Activated CD8-positive, alpha-beta memory T cell treated with anti-CD3 and anti-CD28 coated beads for 1 hour (primary cell): ENCODE measurements at places on chromosomes 5 and 9.

GRCh38 chr9:96875461-96876142, 21.3 kb upstream of the ZNF782 start:
- no peak for DNase-seq

- DNase-seq: no peak
Observed at GRCh38 chr9:19875291-19875920, 86.6 kb upstream of the SLC24A2 start.

DNA sequence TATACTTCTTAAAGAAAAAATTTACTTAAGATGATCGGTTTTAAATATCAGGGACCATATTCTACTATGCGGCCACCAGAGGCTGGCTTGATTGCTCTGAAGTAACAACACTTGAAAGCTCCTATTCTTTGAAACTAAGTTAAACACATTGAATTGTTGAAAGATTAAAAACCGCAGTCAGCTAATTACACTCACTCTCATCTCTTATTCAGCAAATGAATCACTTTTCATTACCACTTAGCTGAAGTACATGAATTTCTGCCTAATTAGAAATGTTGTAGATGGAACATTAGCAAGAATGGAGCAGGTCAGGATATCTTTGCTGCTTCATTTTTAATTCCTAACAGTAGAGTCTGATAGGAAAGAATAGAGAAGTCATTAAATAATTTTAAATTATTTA, 42.3 kb downstream of the LSM11 start:
- DNase-seq: no peak

DNA sequence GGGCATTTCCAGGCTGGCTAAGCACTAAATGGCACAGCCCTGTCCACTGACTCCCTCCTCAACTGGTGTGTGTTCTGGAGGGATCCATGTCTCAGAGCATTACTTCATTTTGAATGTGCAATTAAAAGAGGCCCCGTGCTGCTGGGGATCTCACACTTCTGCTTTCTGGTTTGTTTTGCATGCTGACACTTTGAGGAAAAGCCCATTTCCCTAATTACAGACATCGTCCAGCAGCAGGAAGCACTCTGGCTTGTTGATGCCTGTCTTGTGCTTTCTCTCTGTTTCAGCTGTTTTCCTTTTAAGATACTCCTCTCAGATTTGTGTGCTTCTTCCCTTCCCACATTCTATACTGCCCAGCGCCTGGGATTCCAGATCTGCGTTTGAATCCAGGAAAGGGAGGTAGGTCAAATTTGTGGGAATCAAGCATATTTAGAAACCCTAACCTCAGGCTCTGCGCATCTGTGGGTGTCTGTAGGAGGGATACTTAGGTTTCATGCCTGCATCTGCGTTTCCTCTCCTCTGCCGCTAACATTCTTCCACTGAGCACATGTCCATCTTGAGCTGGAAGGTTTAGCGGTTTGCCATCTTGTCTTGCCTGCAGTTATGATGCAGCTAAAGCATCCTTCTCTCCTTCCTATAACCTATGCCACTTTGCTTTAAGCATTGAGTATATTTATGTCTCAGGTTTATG, 25.7 kb downstream of the SYK start:
- no peak for DNase-seq

DNA sequence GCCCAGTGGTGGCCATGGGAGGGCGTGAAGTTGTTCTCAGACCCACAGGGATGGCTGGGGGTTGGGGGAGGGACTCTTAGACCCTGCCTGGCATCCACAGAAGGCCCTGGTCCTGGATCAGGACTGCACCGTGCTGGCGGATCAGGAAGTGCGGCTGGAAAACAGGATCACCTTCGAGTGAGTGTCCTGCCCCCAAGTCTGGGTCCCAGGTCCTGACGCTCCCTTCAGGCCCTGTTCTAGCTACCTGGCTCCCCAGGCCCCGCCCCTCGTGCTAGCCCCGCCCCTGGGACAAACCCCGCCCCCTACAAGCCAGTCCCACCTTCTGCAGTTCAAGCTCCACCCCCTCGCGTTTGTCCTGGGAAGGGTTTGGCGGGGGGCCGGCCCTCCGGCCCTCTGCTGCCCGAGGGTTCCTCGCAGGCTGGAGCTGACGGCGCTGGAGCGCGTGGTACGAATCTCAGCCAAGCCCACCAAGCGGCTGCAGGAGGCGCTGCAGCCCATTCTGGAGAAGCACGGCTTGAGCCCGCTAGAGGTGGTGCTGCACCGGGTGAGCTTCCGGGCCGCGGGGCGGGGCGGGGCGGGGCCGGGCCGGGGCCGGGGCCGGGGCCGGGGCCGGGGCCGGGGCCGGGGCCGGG, 12.9 kb downstream of the RGS14 start:
- DNase-seq: peak; percentile 46

DNA sequence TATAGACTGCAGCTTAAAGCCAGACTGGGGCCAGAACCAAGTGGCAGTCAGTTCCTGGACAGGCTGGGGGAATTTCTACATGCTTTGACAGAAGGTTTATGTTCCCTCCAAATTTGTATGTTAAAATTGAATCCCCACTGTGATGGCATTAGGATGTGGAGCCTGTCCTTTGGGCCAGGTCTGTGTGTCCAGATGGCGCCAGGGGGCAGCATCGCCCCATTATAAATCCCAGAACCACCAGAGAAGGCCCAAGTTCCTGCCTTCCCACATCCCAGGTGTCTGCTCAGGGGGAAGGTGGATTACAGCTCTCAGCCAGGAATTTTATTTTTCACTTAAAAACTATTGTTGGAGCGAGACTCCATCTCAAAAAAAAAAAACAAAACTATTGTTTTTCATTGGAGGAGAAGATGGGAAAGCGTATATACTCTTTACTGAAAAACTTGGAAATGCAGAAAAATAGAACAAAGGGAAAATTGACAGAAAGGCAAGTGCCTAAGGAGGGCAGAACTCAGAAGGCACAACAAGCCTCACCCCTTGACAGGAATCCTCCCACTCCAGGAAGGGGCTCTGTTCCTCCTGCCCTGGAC, 5.0 kb downstream of the IL3 start:
- peak; percentile 26 for DNase-seq
